ENCODE measurements at places on chromosomes 2 and 18. TPM values are rescaled to one million over a fixed set of nuclear protein-coding genes. Genes with fewer than 3 reads are reported as not detected.

GRCh38 chr2:25347846-25348245 is 6.1 kb upstream of the DNMT3A start:
- peaks cover 9% of the 10 kb centered on the region for H3K4me1 ChIP-seq
- H3K27me3 ChIP-seq = peaks cover 13% of the 10 kb centered on the region
- H3K36me3 ChIP-seq = no peaks in the 10 kb centered on the region
- no peak overlapping the region for H3K4me3 ChIP-seq

- H3K36me3 ChIP-seq = no peaks in the 10 kb centered on the region
- H3K27ac ChIP-seq = no peak overlapping the region
- no peaks in the 10 kb centered on the region for H3K27me3 ChIP-seq
Measured at GRCh38 chr2:83364264-83364663, 1094.8 kb downstream of the SUCLG1 start.

Gene FRZB
- total RNA-seq = not detected

Gene ERFE
- total RNA-seq = not detected

DNA sequence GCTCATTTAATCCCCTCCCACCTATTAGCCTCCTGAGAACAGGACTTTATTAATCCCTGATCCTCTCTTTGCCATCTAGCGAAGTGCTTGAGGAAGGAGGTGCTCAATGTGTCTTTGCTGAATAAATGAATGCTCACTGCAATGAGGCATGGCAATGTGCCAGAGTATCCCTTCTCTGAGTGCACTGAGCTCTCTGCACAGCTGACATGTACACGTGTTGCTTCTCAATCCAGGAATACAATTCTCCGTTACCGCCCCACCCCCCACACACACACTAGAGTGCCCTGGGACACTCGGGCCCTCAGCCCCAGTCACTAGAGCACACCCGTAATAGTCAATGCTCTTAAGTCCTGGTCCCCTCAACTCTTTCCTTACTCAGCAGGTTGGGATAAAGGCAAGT is 41.4 kb downstream of the FAM178B start:
- DNase-seq = no peak
- no peak overlapping the region for H3K27ac ChIP-seq
- H3K36me3 ChIP-seq = no peaks in the 10 kb centered on the region
- H3K4me3 ChIP-seq = no peak overlapping the region
- H3K27me3 ChIP-seq = no peaks in the 10 kb centered on the region
- peaks cover 25% of the 10 kb centered on the region for H3K4me1 ChIP-seq

DNA sequence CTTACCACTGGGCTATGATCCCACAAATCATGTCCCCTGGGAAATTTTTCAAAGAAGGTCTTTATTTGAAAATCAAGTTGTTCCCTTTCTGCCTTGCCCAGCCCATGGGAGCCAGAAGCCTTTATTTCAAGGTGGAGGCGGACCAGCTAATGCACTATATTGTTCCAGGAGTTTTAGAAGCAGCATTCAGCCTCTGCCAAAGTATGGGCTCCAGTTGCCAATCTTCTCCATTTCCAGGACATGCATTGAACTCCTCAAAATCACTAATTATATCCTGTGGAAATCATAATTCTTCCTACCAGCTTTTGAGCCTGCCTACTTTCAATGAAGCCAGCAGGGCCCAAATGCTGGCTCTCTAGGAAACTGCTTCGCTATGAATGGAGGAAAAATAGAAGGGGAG is 195.8 kb downstream of the RAD51AP2 start:
- H3K36me3 ChIP-seq = no peaks in the 10 kb centered on the region
- H3K4me1 ChIP-seq = no peaks in the 10 kb centered on the region
- H3K27ac ChIP-seq = no peak overlapping the region
- DNase-seq = no peak

Gene PIGN
- 18.1 TPM for total RNA-seq

Gene NYAP2
- not detected for total RNA-seq

DNA sequence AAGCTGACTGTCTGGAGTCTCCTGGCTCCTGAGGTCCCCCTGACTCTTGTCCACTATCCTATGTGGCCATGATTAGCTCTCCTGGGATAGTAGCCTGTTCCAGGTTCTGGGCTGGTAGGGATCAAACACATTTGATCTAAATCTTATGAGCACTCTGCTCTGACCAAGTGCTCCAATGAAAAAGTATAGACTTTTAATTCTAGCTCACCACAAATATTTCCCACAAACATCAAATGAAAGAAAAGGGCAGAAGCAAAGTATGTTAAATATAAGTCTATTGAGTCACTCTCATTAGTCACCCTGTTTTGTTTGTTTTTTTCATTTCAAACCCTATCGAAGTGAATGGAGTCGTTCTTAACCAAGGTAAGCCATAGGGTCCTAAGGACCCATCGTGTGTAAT is 39.7 kb upstream of the NEDD4L start:
- no peaks in the 10 kb centered on the region for H3K4me1 ChIP-seq
- no peak for DNase-seq
- peaks cover 50% of the 10 kb centered on the region for H3K27me3 ChIP-seq

DNA sequence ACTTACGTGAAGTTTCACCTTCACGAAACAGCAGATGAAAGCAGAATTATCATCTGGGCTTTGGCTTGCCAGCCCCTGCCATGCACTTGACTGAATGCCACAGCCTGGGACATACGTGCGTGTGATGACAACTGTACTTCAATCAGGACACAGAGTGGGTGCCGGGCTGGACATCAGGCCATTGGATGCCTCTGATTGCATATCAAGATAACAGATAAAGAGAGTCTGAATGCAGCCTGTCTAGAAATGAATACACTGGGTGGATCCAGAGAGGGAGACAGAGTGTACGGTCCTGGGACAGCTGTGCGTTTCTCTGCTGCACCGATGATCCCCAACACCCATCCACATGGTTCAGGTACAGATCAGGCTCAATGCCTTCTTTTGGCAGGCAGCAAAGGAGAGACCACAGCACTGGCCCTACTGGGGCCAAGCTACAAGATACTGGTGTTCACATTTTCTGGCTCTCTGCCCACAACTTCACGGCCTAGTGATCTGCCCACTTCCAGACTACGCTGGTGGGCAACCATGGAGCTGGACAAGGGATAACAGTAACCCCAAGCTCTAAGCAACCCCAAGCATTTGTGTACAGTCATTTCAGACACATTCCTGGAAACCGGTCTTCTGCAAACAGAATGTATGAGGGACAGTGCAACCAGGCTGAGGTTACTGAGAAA is 35.6 kb downstream of the FBLN7 start:
- peaks cover 14% of the 10 kb centered on the region for H3K4me1 ChIP-seq
- H3K4me3 ChIP-seq = peak overlapping the region; percentile 81
- H3K36me3 ChIP-seq = peaks cover 2% of the 10 kb centered on the region
- DNase-seq = no peak

Gene TUBB8B
- total RNA-seq = not detected

Gene SAG
- 0.25 TPM for total RNA-seq

- DNase-seq = no peak
- H3K27ac ChIP-seq = no peak overlapping the region
- H3K4me1 ChIP-seq = peaks cover 2% of the 10 kb centered on the region
Measured at GRCh38 chr2:238658820-238659219, 189.1 kb upstream of the TWIST2 start.

- no peak for DNase-seq
- peaks cover 79% of the 10 kb centered on the region for H3K27me3 ChIP-seq
- no peak overlapping the region for H3K4me3 ChIP-seq
- H3K27ac ChIP-seq = no peak overlapping the region
- no peaks in the 10 kb centered on the region for H3K36me3 ChIP-seq
Measured at GRCh38 chr2:114049826-114050225, 159.9 kb downstream of the ACTR3 start.

- peaks cover 2% of the 10 kb centered on the region for H3K36me3 ChIP-seq
- H3K4me1 ChIP-seq = peaks cover 14% of the 10 kb centered on the region
- no peaks in the 10 kb centered on the region for H3K27me3 ChIP-seq
- H3K27ac ChIP-seq = peak overlapping the region; percentile 89
- H3K4me3 ChIP-seq = no peak overlapping the region
Measured at GRCh38 chr2:239607517-239608191, 206.8 kb upstream of the HDAC4 start.

Gene PIEZO2
- total RNA-seq = not detected

- no peaks in the 10 kb centered on the region for H3K4me1 ChIP-seq
- no peaks in the 10 kb centered on the region for H3K27me3 ChIP-seq
- H3K36me3 ChIP-seq = no peaks in the 10 kb centered on the region
- DNase-seq = no peak
- no peak overlapping the region for H3K4me3 ChIP-seq
- no peak overlapping the region for H3K27ac ChIP-seq
Measured at GRCh38 chr2:146701183-146701582, 1143.6 kb upstream of the ACVR2A start.

GRCh38 chr2:230413479-230413878 is 2.5 kb upstream of the SP100 start:
- H3K4me1 ChIP-seq = peaks cover 41% of the 10 kb centered on the region
- DNase-seq = no peak
- peak overlapping the region; percentile 7 for H3K4me3 ChIP-seq
- H3K27me3 ChIP-seq = no peaks in the 10 kb centered on the region
- no peaks in the 10 kb centered on the region for H3K36me3 ChIP-seq
- peak overlapping the region; percentile 99 for H3K27ac ChIP-seq

Gene SIX3
- not detected for total RNA-seq

- peaks cover 37% of the 10 kb centered on the region for H3K4me1 ChIP-seq
- H3K27ac ChIP-seq = no peak overlapping the region
- DNase-seq = no peak
- no peaks in the 10 kb centered on the region for H3K27me3 ChIP-seq
Measured at GRCh38 chr2:39416140-39416539, 20.9 kb downstream of the MAP4K3 start.

GRCh38 chr2:121095257-121096080 is 189.5 kb downstream of the TFCP2L1 start:
- H3K36me3 ChIP-seq = no peaks in the 10 kb centered on the region
- H3K27ac ChIP-seq = no peak overlapping the region
- no peak for DNase-seq
- H3K27me3 ChIP-seq = peaks cover 28% of the 10 kb centered on the region
- no peaks in the 10 kb centered on the region for H3K4me1 ChIP-seq

GRCh38 chr18:48919547-48919946 is 31.2 kb downstream of the SMAD7 start:
- no peaks in the 10 kb centered on the region for H3K27me3 ChIP-seq
- peaks cover 57% of the 10 kb centered on the region for H3K4me1 ChIP-seq
- H3K36me3 ChIP-seq = peaks cover 8% of the 10 kb centered on the region
- H3K4me3 ChIP-seq = no peak overlapping the region

DNA sequence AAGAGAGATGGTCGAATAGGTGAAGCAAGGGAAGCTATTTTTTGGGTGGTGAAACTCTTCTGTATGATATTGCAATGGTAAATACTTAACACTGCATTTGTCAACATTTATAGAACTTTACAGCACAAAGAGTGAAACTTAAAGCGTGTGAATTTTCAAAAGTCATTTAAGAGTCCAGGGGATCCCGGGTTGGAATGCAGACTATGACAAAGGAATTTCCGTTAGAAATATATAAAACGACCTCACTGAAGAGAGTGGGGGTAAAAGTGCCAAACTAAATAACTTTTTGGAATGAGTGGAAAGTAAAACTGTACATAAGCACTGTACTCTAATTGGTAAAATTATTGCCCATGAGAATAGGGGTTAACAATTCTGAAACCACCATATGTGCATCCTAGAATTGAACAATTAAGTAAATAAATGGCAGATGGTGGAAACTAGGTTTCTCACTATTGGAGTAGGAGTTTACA is 191.0 kb upstream of the FN1 start:
- no peaks in the 10 kb centered on the region for H3K27me3 ChIP-seq
- no peaks in the 10 kb centered on the region for H3K4me1 ChIP-seq
- H3K4me3 ChIP-seq = no peak overlapping the region
- no peaks in the 10 kb centered on the region for H3K36me3 ChIP-seq
- no peak for DNase-seq
- H3K27ac ChIP-seq = no peak overlapping the region

DNA sequence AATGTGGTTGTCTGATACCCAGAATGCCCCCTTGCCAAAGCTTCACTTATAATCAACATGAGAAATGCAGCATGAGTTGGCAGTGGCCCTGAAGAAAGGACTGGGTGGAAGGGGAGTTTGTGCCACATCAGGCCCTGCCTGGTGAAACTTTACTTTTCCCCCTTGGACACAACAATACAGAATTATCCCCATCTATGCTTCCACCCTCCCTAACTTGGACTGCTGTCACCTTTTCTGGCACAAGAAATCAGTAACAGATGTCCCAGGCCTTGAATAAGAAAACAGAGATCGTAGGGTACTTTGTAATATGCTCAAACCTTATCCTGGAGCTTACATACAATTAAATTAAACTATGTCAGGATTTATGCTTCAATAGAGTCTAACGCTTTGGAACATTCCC is 128.9 kb upstream of the SATB2 start:
- no peak overlapping the region for H3K27ac ChIP-seq
- peaks cover 3% of the 10 kb centered on the region for H3K36me3 ChIP-seq
- H3K27me3 ChIP-seq = peaks cover 53% of the 10 kb centered on the region
- no peak overlapping the region for H3K4me3 ChIP-seq

Gene STON1
- total RNA-seq = 4.5 TPM

Gene LDLRAD4
- total RNA-seq = 120 TPM

DNA sequence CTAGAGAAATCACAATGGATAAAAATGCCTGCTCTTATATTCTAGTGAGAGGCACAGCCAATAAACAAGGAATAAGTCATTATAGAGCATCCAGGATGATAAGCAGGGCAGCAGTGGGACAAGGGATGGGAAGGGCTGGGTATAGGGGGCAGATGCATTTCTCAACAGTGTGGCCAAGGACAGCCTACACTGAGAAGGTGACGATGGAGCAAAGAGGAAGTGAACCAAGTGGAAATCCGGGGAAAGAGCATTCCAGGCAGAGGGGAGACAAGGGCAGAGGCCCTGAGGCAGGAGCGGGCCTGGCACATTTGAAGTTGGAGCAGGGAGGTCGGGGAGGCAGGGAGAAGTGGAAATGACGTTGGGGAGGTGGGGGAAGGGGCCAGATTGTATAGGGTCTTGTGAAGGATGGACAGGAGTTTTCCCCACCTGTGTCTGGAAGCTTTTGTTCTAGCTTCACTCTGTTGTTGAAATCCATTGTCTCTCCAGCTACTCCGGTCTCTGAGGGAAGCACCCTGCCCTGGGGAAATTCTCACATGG is 17.6 kb downstream of the TMEM177 start:
- no peak for DNase-seq
- peaks cover 29% of the 10 kb centered on the region for H3K4me1 ChIP-seq
- no peak overlapping the region for H3K4me3 ChIP-seq

- H3K36me3 ChIP-seq = peaks cover 9% of the 10 kb centered on the region
- no peak for DNase-seq
- peaks cover 15% of the 10 kb centered on the region for H3K4me1 ChIP-seq
- no peak overlapping the region for H3K4me3 ChIP-seq
- no peak overlapping the region for H3K27ac ChIP-seq
Measured at GRCh38 chr2:8388781-8389180, 293.1 kb upstream of the ID2 start.

Data from T-helper 17 cell (primary cell).